Activated T-cell treated with anti-CD3 and anti-CD28 coated beads, Interleukin-2, amount 50 U/mL, for 1 hour (primary cell): ENCODE measurements at places on chromosomes 13 and 19.

DNA sequence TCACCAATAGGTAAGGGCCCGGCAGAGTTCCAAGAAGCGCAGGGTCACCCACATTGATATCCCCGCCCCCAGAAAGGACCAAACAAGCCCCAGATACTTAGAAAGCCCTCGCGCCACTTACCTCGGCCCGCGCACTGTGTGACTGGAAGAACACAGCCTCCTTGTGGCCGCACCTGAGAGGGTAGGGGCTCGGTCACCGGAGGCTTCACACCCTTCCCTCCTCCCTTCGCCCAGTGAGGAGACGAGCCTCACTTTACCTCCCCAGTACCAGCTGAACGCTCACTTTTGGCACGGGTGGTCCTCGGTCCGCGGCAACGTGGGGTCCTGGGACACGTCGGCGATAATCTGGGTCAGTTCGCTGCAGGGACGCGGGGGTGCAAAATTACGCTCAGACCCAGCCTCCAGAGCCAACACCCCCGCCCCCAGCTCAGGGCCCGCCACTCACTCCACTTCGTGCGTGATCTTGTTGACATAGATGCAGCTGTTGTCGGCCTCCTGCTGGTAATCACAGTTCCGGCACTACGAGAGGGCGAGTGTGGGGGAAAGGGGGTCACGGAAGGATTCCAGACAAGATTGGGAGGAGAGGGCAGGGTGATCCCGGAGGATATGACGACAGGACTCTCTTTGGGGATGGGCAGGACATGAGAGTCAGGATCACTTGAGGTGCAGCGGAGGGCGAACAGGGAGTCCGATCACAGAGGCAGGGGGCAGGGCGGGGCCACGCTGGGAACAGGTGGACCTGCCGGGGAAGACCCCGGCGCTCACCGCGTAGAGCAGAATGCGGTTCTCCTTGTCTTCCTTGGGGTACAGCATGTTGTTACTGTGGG, 568 bp downstream of the POLR2I start:
- DNase-seq = no peak

- DNase-seq = peak; percentile 21
Measured at GRCh38 chr19:1172353-1173158, 1.5 kb downstream of the SBNO2 start.

GRCh38 chr13:41813426-41813825, 147.5 kb downstream of the VWA8 start:
- no peak for DNase-seq

DNA sequence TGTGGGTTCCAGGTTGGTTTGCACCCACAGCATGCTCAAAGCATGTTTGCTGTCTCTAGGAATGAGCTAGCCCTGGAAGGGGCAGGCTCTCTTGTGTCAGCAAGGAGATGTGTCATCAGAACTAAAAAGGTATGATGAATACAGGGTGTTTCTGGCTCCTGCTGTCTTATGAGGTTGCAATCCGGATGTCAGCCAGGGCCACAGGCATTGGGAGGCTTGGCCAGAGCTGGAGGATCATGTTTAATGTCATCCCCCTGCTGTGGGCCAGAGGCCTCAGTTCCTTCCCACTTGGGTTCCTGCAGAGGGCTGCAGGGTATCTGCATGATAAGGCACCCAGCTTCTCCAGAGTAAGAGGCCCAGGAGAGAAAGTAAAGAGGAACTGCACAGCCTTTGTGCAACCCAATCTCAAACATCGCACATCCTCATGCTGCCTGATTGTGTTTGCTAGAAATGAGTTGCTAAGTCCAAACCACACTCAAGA, 193.6 kb downstream of the COL4A1 start:
- no peak for DNase-seq

DNA sequence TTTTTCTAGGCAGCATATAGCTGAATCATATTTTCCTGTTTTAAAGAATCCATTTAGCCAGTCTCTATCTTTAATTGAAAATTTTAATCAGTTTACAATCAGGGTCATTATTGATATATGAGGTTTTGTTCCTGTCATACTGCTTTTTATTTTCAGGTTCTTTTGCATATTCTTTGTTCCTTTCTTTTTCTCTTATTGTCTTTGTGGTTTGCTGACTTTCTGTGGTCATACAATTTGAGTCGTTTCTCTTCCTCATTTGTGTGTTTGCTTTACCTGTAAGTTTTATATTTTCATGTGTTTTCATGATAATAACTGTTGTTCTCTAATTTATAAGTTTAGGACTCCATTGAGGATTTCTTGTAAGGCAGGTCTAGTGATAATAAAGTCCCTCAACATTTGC, 812.6 kb downstream of the DACH1 start:
- no peak for DNase-seq

- no peak for DNase-seq
Measured at GRCh38 chr13:62643799-62644524, 1228.3 kb upstream of the PCDH20 start.

GRCh38 chr13:20127562-20128458, 33.0 kb downstream of the GJA3 start:
- DNase-seq = peak; percentile 56

- no peak for DNase-seq
Measured at GRCh38 chr19:35038623-35039512, 2.7 kb upstream of the HPN start.

DNA sequence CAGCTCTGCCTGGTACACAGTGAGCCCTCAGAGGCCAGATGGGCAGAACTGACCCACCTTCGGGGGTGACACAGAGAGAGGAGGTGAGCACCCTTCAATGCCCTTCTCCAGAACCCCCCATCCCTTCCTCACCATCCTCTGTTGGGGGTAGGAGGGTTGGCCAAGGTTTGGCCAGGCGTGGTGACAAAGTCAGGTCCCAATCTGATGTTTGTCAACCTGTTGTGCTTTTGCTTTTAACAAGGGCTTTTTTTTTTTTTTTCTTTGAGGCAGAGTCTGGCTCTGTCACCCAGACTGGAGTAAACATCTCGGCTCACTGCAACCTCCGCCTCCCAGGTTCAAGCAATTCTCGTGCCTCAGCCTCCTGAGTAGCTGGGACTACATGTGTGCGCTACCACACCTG, 7.3 kb downstream of the PTGIR start:
- DNase-seq = no peak

- DNase-seq = no peak
Measured at GRCh38 chr13:71624653-71625600, 242.1 kb downstream of the DACH1 start.

GRCh38 chr13:99740251-99740979, 231.2 kb downstream of the ZIC5 start:
- no peak for DNase-seq

DNA sequence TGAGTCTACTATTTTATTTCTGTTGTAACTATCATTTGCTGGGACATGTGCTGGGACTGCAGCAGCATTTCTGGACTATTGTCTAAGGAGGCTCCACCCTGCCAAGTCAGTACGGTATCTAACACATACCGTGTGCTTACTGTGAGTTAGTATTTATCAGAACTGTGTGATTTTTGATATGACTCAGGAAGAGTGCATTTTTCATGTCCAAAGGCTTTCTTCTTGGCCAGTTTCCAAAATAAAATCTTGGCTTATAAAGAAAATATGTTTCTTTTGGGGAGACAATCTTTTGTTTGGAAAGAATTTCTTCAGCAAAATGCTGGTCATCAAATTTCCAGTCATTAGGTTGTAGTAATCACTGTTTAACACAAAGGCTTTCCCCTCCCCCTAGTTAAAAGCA, 11.6 kb downstream of the PARP4 start:
- no peak for DNase-seq

DNA sequence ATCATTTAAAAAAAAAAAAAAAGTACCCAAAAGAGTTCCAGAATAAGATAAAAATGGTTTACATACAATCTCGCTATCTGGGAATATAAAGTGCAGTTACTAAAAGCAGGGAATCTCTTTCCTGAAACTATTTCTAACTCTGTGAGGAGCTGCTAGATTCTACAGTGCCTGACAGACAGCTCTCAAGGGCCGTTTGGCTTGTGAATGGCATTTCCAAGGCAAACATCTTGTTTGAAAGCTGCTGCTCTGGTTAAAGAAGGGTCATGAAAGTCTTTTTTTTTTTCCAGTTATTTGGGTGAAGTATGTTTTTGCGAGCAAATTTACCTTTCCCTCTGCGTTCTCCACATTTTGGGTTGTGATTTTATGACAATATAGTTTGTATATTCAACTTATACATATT, 29.0 kb upstream of the CEACAM21 start:
- no peak for DNase-seq

DNA sequence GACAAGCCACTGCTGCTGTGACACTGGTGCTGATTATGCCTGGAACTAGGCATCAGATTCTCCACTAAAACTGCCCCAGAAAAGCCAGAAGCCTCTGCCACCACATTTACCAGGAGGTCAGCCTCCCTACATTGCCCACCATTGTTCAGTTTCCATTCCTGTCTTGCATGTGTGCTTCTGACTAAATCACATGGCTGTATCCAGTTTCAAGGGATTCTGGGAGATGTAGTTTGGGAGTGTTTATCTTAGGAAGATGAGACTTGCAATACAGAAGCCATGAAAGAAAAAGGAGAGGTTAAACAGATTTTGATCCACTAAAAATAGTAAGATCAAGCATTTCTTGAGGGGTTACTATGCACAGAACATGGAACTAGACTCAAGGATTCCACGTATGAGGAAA, 40.7 kb upstream of the SERPINE3 start:
- no peak for DNase-seq

DNA sequence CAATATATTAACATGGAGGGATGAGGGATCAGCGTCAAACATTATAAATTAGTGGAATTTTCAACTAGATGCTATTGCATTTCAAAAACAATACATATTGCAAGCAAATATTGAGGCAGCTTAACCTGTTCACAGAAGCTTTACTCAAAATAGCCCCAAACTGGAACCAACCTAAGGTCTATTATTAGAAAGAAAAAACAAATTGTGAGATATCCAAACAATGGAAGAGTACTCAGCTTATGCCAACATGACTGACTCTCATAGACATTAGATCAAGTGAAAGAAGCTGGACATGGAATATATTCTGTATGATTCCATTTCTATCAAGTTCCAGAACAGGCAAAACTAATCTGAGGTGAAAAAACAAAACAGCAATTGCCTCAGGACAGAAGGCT, 27.6 kb upstream of the NEK3 start:
- no peak for DNase-seq

DNA sequence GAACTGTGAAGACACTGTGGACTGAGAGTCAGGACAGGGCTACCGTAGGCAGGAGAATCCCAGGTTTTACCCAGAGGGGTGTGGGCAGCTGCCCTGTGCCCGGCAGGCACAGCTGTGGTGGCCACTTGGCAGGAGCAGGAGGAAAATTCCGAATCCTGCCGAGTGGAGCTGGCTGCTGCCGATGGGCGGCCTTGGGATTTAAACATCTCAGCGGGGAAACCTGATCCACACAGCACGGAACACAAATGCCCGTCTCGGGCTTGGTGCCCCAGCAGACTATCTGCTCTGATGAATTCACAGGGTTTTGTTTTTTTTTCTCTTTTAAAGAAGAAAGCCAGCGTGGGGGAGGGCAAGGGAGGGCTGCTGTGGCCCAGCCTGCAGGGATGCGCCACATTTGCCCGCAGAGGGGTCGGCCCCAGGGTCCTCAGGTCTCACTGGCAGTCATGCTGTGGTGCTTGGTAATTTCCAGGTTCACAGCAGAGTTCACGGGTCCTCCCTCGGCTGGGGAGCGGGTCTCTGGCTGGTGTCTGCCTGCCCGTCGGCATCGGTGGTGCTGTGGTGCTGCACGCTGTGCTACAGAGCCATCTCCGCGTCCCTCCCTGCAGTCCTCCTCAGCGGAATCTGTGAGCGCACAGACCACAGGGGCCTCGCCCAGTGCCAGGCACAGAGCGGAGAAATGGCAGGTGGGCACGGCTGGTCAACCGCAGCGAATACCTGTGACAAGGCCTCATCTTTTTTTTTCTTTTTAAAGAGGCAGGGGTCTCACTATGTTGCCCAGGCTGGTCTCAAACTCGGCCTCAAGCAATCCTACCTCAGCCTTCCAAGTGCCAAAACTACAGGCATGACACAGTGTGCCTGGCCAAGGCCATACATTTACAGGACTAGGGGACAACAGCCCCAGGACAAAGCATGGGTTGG, 28.1 kb downstream of the MPND start:
- DNase-seq = no peak

DNA sequence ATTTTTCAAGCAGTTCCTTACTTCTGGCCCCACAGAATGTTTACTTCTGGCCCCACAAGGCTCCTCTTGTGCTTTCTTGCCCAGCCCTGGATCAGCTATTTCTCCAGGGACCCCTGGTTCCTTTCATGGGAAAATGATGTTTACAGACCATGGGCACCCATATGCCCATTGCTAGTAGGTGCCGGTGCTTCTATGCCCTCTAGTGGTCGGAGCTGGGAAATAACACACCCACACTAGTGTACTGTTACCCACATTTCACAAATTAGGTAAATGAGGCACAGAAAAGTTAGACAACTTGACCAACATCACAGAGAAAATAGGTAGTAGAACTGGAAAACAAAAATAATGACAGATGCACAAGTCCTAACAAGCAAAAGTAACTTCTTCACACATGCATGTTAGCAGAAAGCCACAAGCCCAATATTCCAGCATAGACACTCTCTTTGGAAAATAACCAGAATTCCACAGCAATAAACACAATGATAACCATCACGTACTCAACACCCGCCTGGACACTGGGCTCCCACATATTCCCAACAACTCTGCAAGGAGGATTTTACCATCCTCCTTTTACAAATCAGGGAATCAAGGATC, 1.3 kb upstream of the CEACAM6 start:
- peak; percentile 69 for DNase-seq
